Stimulated activated CD4-positive, alpha-beta T cell treated with anti-CD3 and anti-CD28 coated beads, Interleukin-1b, Interleukin-23, amount 100 ng/mL, for 1 hour (primary cell): ENCODE measurements at places on chromosomes 16 and 17.

DNA sequence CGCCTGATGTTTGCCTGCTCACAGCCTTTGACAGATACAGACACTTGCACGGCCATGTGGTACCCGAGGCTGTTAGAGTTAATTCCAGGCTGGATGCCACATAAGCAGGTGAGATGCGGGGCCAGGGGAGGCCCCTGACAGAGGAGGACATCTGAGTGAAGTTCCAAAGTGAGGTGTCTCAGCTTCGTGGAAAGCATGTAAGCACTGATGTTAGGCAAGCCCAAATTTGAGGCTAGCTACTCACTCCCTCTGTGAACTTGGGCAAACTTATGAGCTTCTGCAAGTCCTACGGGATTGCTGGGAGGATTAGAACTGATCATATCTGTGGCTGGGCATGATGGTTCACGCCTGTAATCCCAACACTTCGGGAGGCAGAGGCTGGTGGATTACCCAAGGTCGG, 39.3 kb upstream of the MARCHF10 start:
- DNase-seq: no peak

DNA sequence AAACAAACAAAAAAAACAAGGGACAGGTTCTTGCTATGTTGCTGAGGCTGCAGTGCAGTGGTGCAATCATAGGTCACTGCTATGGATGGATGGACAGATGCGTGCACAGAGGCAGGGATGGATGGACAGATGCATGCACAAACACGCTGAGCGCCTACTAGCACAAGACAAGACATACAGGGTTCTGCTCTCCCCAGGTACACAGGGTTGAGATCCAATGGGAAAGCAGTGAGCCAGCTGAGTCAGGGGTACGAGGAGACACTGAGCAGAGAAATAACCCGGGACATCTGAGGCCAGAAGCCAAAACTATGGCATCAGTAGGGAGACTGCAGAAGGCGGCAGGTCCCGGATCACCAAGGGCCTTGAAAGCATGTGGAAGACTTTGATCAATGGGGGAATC, 6.2 kb downstream of the IL32 start:
- no peak for DNase-seq

GRCh38 chr17:68820476-68820824, 134.7 kb downstream of the ABCA8 start:
- no peak for DNase-seq

DNA sequence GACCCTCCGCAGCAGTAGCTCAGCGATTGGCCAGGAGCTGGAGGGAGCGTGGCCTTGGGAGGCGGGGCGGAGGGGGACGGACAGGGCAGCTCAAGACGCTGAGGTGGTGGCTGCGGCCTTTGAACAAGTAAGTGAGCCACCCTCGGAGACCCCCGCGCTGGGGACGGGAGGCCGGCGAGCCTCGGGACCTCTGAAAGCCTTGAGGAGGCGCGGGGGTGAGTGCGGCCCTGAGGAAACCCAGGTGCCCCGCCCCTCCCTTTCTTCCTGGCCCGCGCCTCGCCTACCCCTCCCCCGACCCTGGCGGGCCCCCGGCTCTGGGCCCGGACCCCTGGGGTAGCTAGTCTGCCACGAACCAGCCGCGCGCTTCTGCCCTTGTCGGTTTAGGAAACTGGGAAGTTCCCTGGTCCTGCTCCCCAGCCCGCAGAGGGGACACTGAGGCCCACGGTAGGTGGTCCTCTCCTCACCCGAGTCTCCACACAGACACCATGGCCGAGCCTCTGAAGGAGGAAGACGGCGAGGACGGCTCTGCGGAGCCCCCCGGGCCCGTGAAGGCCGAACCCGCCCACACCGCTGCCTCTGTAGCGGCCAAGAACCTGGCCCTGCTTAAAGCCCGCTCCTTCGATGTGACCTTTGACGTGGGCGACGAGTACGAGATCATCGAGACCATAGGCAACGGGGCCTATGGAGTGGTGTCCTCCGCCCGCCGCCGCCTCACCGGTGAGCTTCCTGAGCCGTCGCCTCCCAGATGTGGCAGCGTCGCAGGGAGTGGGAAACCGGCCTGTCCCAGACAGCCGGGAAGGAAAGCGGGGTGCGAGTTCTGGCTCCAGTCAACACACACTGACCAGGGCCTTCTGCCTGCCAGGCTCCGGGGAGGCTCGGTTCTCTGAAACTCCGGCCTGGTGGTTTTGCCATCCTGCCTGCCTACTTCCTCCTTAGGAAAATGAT, at the start of gene MAPK7:
TSS of gene MAPK7 (plus strand) at position 83 of the 945 bp plus-strand sequence. CDS start at position 486, 403 bp downstream.
- no peak for DNase-seq

DNA sequence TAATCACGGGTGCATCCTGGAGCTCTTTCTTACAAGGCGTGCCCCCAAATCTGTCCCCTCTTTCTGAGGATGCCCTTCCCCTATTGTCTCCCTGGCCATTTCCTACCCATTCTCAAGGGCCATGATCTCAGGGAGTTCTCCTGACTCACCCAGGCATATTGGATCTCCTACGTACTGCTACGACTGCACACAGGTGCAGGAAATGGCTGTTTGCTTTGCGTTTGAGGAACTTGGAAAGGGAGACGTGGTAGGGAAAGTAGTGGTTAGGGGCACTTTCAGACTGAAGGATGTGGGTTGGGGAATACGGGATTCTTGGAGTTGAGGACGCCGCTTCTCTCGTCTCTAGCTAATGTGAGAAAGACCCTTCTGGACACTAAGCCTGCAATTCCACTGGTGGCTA, 18.7 kb upstream of the MEOX1 start:
- DNase-seq: no peak

DNA sequence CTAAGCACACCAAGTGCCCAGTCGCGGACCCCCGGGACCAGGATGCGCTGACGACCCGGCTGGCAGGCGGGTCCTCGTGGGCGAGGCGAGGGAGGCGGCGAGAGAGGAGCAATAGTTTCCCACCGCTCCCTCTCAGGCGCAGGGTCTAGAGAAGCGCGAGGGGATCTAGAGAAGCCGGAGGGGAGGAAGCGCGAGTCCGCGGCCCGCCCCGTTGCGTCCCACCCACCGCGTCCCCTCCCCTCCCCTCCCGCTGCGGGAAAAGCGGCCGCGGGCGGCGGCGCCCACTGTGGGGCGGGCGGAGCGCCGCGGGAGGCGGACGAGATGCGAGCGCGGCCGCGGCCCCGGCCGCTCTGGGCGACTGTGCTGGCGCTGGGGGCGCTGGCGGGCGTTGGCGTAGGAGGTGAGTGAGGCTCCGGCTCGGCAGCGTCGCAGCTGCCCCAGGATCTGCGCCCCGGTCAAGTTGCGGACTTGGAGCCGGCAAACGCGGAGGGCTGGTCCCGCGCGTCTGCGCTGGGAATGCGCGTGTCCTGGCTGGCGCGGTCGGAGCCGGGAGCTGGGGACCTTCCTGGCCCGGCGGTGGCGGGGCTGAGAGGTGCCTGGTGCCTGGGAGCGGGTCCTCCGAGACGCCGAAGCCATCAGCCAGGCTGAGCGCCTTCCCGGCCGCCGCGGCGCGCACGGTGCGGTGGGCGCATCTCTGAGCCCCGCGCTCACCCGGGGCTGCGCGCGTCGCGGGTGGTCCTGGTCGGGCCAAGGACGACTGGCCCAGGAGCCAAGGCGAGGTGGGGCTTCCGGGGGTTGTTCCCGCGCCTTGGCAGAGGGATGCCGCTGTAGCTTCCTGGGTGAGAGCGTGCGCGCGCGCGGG, at the start of gene ITGB3:
TSS of gene ITGB3 (plus strand) at position 287 of the 862 bp plus-strand sequence. CDS start at position 322, 35 bp downstream.
- no peak for DNase-seq

DNA sequence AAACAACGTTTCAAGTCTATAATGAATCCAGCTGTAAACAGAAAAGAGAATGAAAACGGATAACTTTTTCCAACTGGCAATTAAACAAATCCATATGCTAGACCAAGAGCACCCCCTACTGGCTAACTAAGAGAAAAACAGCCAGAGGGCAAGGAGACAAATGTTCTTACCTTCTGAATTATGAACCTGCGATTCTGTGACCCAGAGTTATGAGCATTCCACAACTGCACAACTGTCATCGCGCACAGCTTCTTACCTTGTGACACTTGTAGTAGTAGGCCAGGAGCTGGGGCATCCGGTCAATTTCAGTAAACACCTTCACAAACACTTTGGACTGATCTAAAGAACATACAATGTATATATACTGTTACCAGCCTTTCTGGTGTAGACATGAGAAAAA, 18.6 kb downstream of the COG7 start:
- no peak for DNase-seq

DNA sequence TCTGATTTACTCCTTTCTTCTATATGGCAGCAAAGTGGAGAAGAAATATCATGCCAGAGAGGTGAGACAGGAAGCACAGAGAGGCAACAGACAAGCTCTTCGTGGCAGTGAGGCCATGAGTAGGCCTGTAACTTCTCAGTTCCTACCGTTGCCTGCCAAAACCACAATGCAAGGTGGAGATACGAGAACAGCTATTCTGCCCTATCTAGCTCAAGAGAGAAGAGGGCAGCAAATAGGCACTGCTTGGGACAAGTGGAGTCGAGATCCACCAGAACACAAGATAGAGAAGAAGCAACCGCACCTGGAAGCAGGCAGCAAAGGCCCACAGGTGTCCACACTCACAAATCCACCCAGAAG, 24.8 kb downstream of the RANBP10 start:
- DNase-seq: no peak

- no peak for DNase-seq
These were observed 8.9 kb upstream of the TNS4 start for GRCh38 chr17:40510328-40510648.

DNA sequence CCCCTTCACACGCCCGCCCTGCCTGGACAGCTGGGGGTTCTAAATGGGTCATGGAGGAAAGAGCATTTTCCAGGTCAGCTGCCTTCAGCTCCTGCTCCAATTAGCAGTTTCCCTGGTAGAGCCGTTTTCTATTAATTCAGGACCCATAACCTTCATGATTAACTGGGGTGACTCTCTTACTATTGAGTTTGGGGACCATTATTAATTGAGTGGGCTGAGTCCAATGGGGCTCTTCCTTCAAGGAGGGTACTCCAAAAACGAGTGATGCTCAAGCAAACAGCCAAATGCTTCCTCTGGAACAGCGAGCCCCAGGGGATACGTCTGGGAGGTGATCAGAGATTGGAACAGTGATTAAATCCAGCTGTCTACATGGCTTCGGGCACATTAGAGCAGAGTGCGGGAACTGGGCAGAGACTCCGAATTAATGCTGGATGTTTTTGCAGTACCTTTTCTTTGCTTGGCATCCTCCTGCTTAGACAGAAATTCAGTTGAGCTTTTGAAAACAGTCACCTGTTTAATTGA, 68.1 kb upstream of the CACNG3 start:
- no peak for DNase-seq

GRCh38 chr17:9123594-9124553, 102.6 kb downstream of the NTN1 start:
- DNase-seq: no peak

DNA sequence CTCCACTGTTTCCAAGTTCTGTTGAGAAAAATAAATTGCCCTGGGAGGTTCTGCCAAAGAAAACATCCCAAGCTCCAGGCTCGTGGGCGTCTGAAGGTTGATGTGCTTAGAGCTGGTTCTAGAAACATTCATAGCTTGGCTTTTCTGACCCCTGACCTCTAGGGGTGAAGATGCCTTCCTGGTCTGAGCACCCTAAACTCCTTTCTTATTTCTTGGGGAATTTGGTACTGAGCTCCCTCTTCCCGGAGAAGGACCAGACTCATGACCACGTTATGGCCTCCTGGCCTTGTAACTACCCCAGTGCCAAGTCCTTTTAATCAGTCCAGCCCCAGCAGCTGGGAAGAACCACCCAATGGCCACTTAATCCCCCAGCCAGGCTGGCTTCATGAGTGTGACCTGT, 66.4 kb downstream of the MYH11 start:
- DNase-seq: no peak
